ENCODE measurements at places on chromosomes 3 and 15.

DNA sequence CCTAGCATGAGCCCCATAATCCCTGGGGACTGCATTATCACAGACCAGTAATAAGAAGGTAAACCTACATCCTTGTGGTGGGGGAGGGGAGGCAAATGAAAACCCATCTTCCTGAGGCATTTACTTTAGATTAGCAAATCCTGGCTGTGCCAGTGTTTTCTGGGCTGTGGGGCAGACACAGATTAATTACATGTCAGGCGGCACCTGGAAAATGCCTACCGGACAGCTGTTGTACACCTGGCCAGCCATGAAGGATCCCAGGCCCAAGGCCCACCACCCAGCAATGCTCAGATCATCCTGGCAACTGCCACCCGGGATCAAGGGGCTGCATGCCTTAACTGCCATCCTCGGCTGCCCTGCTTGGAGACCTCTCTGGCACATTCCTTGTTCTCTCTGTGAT, 59.1 kb upstream of the RASA2 start:
- DNase-seq = no peak

DNA sequence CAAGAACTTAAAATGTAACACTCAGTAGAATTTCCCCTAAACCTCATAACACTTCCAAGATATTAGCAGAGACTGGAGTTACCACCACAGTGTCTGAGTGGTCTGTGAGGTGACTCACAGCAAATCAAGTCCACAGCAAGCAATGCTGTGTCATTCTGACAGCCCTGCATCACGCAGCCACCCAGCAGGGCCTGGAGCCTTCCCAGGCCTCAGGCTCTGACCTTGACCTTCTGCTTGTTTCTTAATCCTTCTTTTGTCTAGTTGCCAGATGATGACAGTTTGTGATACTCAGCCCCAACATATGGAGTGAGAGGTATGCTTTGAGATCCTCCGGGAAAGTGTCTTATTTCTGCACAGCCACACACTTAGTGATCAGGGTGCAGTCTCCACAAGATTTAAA, 82.5 kb downstream of the TOP2B start:
- DNase-seq = no peak

GRCh38 chr3:72997421-72997961, 880 bp downstream of the PPP4R2 start:
- peak; percentile 16 for DNase-seq

- DNase-seq = no peak
Observed at GRCh38 chr3:187648177-187648576, 22.0 kb downstream of the SST start.

DNA sequence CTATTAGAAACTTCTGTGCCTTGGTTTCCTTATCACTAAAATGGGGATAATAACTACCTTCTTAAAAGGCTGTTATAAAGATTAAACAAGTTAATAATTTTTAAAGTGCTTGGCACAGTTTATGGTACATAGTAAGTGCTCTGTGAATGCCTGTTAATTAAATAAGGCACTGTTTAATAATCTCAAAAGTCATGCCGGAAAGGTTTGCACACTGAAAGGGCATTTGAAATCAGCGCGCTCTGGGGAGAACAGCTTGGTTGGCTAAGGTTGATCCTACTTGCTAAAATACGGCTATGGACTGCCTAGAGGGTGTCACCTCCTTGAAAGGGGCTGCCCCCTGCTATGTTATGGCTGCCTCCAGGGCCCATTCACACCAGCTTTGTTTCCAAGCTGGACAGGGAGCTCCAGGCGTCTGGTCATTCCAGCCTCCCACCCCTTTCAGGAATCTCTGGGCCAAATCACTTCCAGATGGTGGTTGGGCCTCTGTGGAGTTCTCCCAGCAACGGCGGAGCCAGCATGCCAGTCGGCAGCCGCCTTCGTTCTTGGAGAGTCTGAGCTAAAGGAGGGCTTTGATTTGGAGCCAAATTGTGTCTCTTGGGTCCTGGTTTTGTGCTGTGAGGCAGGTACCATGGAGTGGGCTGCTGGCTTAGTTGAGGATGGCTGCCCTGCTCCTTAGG, 5.9 kb downstream of the FLNB start:
- no peak for DNase-seq

- DNase-seq = no peak
Observed at GRCh38 chr3:12227833-12228232, 61.0 kb upstream of the PPARG start.

GRCh38 chr3:81816473-81817250, 55.2 kb upstream of the GBE1 start:
- peak; percentile 26 for DNase-seq

- no peak for DNase-seq
Observed at GRCh38 chr15:45586125-45586524, 1.1 kb upstream of the BLOC1S6 start.

Data from activated naive CD8-positive, alpha-beta T cell treated with anti-CD3 and anti-CD28 coated beads for 36 hours (primary cell).